ENCODE measurements at places on chromosomes 2 and 18.

- DNase-seq, result no peak
Measured at GRCh38 chr2:36906277-36906676, 60.1 kb downstream of the STRN start.

GRCh38 chr2:82139979-82140611 lies 1835.5 kb upstream of the LRRTM1 start:
- DNase-seq, result no peak

DNA sequence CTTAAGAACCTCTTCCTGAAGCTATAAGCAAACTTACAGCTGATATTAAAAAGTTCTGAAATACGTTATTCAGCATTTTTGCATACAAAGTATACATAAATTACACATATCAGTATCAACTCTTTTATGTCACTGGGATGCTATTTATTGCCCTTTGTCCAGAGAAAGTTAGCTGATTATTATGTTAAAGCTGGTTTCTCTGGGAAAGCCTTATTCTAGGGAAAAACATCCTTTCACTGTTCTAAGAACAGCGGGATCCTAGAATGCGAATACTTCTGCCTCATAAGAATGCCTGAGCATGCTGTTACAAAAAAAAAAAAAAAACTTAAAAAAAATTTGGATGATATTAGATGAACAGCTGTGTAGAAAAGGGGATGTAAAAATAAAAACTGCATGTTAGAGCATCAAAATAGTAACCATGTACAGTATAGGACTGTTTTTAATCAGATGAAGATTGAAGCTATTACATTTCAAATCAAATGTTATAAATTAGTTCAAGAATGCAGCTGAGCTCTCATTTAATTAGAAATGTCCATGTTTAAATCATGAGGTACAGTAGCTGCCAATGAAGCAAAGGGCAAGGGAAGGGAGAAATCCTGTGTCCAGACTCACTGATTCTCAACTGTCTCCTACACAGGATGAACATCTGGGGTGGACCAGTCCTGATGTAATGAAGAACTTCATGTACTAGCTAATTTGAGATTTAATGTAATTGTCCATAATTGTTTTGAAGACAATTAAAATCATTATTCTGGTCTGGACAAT lies 8.2 kb downstream of the FTCDNL1 start:
- no peak for DNase-seq

- no peak for DNase-seq
Measured at GRCh38 chr18:13745696-13746095, 19.2 kb downstream of the RNMT start.

- DNase-seq, result no peak
Measured at GRCh38 chr18:42156281-42156680, 201.2 kb downstream of the PIK3C3 start.

DNA sequence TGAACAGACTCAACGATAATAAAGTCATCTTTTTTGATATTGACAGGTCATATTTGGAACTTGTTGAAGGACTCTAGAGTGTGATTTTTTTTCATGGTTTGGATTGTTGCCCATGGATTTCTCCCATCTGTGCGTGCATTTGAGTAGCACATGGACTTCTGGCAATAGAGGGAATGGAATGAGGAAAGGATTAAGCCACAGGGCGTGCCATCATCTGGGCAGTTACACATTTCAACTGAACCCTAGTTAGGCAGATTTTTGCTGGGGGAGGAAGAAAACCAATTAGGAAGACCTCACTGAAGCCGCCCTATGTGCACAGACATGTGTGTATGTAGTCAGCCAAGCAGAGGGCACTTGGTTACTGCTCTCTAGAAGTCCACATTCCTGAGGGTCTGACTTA lies 72.6 kb downstream of the TPGS2 start:
- no peak for DNase-seq

- peak; percentile 35 for DNase-seq
Measured at GRCh38 chr2:157722580-157723234, 94.0 kb upstream of the ACVR1C start.

DNA sequence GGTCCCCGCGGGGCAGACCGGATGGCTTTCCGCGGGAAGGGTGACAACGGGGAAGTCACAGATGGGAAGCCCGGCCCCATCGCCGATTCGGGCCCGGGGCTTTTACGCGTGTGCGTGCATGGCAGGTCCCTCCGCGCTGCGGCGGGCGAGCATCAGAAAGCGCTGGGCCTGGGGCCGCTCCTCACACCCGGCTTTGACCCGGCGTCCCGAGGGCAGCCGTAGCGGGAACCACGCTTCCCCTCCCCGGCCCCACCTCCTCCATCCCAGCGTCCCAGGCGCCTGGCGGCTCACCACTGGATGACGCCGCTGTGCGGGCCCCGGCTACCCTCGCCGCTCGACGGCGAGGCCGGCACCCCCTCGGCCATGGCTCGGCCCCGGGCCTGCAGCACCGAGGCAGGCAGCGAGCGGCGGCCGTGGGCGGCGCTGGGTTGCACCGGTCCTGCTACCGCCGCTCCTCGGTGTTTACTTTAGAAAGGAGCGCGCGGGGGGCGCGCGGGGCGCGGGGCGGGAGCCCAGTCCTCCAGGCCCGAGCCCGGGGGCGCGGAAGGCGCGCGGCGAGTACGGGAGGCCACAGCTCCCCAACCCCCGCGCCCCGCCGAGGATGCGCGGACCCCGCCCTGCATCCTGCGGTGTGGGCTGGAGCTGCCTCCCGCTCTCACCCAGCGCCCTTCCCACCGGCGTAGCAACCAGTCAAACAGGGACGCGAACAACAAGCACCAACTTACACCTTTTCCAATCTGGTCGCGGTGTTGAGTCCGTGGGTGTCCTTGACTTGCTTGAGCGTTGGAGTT lies 806 bp downstream of the RFX8 start:
- DNase-seq, result no peak

DNA sequence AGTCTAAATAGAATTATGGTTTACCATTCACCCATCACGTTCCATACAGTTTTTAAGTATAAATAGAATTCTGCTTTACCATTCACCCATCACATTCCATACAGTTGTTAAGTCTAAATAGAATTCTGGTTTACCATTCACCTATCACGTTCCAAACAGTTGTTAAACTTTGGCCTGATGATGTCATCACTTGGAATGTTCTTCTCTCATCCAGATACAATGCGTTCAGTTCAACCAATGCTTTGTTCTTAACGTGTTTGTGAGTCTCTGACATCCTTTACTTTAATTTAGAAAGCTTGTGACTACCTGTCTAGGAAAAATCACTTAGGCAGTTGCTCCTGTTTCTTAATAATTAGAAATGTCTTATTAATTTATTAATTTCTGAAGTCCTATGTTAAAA lies 236.3 kb upstream of the RASGRP3 start:
- DNase-seq, result no peak

DNA sequence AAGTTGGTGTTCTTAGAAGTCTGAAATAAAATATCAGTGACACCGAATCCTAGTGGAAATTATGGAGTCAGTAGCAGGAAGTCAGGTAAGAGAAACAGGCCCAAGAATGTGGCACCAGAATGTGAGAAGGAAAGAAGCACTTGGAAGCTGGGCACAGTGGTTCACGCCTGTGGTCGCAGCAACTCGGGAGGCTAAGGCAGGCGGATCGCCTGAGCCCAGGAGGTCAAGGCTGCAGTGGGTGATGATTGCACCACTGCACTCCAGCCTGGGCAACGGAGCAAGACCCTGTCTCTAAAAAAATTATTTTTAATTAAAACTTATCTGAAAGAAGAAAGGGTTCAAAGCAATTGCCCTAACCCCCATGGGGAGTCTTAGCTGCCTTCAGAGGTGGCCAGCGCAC lies 268.3 kb upstream of the SALL3 start:
- DNase-seq, result no peak

- no peak for DNase-seq
Measured at GRCh38 chr18:32823226-32823625, 50.4 kb upstream of the KLHL14 start.

DNA sequence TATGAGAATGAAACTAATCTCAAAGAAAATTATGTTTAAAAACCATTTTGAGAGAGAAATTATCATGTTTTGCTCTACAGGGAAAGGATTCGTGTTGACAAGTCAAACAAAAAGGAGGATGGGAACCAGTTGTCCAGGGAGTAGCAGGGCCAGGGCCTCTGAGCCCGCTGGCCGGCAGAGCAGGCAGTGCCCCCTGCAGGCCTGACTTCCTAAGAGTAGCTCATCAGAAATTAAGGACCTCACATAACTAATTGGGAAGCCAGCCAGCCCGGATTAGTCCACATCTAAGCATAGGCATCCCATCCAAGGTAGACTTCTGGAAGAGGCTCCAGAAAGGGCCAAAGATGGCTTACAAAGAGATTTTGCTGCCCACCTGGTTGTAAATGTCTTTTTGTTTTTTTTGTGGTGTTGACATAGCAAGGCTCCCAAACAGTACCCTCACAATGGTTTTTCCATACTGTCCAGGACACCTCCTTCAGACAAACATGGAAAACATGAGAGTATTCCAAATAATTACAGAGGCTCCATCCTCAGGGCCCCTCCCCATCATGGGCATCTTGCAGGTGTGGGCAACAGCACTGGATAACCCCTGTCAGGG lies 241.2 kb upstream of the TANK start:
- DNase-seq, result no peak

- DNase-seq, result no peak
Measured at GRCh38 chr18:55390898-55391297, 197.1 kb downstream of the TCF4 start.

- no peak for DNase-seq
Measured at GRCh38 chr18:25132786-25133496, 219.0 kb downstream of the ZNF521 start.

- no peak for DNase-seq
Measured at GRCh38 chr2:155266109-155266508, 567.6 kb downstream of the KCNJ3 start.

DNA sequence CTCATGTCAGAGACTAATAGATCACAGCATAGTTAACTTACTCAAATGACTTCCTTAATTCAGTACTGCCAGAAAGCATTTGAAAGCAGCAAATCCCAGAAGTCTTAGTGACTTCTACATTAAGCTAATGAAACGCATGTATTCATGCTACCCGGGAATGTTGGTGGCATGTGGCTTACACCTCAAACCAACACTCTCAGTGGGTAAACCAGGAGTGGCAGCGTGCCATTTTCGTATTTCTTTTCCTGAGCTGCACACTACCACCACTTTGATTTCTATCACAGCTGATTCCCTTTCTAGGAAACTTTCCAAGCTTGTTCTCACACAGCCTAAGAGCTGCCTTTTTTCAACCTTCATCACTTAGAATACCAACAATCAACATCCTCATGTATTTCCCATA lies 646.6 kb downstream of the NRXN1 start:
- no peak for DNase-seq

- no peak for DNase-seq
Measured at GRCh38 chr2:219536967-219537366, 6.6 kb downstream of the CHPF start.

DNA sequence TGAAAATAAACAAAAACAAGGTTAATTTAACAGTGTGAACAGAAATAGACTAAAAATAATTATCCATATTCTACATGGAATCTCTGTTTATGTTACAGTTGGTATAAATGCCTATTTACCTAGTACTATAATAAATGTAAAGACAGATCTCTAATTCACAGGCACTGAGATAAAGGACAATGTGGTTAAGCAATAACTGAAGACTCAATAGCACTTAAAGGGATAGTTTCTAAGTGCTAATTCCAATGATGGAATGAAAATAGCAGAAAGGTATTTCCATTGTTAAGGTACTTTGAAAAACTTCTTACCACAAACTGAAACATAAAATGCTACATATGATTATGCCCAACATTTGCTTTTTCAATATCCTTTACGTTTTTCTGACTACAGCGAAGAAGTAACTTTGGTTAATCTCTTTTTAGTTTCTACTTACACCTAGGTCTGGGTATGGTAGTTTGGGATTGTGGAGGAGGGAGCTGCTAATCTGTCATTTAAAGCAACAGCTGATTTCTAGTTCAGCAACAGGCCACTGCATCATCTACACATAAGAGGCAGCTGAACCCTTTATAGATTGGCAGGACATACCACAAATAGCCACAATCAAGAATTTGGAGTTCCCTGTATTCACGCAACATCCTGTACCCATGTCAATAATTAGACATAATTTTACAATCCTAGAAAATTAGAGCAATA lies 27.2 kb downstream of the MAP4K3 start:
- no peak for DNase-seq

DNA sequence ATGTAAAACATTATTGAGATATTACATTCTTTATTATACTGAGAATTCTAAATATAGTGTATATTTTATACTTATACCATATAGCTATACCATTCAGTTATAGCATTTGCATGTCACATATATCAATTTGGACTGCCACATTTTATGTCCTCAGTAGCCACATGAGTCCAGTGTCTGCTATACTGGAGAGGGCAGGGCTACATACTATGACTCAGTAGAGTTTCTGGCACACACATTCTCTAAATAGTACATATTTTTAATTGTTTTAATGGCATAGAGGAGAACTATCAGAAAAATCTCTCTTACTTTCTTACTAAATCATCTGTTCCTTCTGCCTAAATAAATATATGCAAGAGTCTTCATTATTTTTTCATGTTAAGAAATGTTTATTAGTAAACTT lies 55.4 kb upstream of the COL5A2 start:
- no peak for DNase-seq

- no peak for DNase-seq
Measured at GRCh38 chr2:190119257-190119656, 56.7 kb upstream of the MSTN start.

GRCh38 chr2:108403494-108403893 lies 25.7 kb downstream of the SULT1C4 start:
- no peak for DNase-seq
